ENCODE measurements at places on chromosomes 1 and 21.

DNA sequence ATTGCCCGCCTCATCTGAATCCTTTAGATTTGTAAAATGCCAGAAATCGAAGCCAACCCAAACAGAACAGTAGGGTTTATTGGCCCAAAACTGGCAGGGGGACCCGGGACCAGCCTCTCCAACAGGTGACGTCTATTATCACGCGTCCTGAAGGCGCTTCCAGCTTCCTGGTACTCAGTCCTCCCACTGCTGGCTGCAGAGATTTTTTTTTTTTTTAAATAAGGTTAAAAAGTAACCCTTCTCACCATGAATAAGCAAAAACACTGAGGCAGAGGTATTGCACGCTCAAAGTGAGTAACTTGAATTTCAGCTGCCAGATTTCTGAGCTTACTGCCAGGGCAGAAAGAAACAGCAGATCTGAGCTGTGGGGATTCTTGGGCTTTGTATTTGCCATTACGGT is 54.4 kb upstream of the GCLM start:
- peak; percentile 16 for DNase-seq

GRCh38 chr21:45549626-45550463 is 7.6 kb upstream of the SLC19A1 start:
- no peak for DNase-seq

GRCh38 chr1:50348449-50349241 is 74.6 kb downstream of the DMRTA2 start:
- DNase-seq = peak; percentile 86

DNA sequence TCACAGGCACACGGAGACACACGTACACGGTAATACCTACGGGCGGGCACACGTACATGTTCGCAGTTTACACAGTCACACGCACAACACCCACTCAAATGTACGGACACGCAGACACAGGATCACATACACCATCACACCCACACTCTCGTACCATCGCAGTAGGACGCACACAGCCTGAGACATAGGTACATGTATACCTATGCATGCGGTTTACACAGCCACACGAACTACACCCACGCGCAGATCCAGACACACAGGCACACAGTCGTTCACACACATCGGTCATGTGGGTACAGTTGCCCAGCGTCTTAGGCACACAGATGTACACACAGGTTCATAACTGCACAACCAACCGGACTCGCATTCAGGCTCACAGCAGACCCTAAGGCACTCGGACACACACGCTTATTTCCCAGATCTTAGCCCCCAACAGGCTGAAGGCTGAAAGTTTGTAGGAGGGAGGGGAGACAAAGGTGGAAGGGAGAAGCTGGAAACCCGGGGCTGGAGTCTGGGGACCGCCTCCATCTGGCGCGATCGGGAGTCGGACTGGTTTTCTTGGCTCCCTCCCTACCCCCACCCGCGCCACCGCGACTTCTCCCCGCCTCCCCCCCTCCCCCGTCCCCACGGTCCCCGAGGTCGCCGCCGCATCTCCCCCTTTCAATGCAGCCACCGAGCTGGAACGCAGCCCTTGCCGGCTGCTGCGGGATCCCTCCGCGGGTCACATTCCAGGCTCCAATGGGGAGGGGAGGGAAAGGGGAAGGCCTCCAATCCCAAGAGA is 51.9 kb upstream of the SYNC start:
- peak; percentile 25 for DNase-seq

GRCh38 chr1:213070406-213070805 is 19.4 kb downstream of the RPS6KC1 start:
- DNase-seq = peak; percentile 85

- DNase-seq = peak; percentile 83
These were observed 149.2 kb upstream of the JUN start for GRCh38 chr1:58932859-58933598.

- peak; percentile 78 for DNase-seq
These were observed 41.0 kb upstream of the DR1 start for GRCh38 chr1:93304716-93305138.

- DNase-seq = no peak
These were observed 47.4 kb downstream of the GRIK1 start for GRCh38 chr21:29892379-29892778.

DNA sequence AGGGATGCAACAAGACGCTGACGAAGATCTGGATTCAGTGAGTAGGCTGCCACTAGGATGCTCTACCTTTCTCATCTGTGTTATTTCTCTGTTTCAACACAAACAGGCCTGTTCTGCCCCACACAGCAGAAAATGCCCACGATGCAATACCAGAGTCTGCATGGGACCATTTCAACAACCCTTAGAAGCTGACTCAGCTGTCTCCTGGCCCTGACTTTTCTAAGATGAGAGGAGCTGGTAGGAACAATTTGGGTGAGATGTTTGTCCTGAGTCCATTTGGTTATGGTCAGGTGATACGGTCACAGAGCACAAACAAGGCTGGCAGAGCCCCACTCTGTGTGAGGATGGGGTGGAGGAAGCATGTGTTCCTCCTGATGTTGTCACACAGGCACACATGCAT is 11.5 kb upstream of the SLC2A1 start:
- DNase-seq = no peak

- peak; percentile 42 for DNase-seq
These were observed 499.0 kb downstream of the NUF2 start for GRCh38 chr1:163820766-163821165.

DNA sequence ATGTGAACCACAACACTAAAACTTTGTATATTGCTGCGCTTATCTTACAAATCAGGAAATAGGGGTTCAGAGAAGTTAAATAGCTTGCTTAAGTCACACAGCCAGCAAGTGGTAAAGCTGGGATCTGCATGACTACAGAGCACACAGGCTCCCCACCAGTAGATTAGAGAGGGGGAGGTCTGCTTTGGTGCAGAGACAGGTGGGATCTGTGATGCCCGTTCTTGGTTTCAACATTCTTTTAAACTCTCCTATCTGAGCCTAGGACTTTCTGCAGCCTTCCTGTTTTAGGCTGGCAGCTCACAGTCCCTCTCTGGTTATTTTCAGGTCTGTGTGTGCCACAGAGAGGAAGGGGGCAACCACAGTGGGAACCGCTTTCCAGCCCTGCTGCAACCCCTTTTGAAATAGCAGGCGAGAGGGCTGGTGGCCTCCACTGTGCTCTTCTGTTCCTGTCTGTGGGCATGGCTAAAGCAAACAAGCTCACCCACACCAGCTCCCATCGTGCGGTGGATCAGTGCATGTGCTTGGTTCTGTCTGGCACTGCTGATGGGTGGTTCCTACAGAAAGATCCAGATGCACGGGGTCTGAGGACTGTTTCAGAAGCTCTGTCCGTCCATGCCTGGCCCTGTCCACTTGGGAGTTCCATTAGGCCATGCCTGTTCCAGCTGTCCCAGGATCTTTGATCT is 1.7 kb upstream of the IL6R start:
- DNase-seq = no peak

- no peak for DNase-seq
These were observed 2.4 kb upstream of the PROX1 start for GRCh38 chr1:213985209-213986019.

DNA sequence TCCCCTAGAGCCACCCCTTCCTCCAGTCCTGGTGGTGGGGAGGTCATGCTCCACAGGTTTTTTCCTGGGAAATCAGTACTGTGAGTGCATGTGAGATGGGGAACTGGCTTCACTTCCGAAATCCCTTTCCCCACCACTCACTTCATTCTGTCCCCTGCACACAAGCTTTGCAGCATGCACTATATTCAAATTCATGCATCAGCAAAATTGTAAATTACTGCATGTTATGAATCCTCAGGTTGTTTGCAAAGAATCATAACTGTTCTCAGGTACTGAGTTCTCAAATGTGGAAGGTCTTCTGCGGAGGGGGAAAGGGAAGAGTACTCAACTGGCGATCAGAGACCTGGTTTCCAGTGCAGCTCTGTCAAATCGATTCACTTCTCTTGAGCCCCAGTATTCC is 42.3 kb downstream of the LHX4 start:
- DNase-seq = no peak

DNA sequence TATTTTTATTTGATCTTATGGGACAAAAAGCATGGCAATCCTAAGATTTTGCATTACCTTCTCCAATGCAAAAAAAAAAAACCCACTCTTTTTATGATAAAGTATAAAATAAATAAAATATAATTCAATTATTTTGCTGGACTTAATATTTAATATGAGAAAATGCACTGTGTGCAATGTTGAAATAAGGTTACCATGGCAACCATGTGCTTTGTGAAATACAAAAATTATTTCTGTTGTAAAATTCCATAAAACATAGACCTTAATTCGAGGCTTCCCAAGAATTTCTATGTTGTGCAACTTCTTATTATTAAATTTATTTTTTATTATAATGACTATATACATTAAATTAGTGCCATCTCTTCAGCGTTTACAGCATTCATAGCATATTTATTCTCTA is 989.5 kb downstream of the MRPL39 start:
- no peak for DNase-seq

DNA sequence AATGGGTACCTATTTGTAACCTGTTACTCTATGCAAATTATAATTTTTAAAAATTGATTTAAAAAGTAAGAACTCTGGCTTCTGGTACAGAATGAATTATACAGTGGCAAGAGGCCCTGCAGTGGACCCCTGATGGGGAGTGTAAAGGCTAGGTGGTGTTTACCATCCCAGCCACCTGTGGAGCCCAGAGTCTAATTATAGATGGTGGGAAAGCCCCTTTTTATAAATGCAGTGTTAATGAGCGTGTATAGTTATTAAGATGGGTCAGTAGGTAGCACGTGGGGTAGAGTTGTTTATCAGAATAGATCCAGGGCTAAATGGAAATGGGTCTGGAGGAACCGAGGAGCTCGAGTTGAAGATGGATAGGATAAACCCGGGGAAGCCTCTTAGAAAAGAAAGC is 13.9 kb upstream of the PRELP start:
- DNase-seq = no peak

DNA sequence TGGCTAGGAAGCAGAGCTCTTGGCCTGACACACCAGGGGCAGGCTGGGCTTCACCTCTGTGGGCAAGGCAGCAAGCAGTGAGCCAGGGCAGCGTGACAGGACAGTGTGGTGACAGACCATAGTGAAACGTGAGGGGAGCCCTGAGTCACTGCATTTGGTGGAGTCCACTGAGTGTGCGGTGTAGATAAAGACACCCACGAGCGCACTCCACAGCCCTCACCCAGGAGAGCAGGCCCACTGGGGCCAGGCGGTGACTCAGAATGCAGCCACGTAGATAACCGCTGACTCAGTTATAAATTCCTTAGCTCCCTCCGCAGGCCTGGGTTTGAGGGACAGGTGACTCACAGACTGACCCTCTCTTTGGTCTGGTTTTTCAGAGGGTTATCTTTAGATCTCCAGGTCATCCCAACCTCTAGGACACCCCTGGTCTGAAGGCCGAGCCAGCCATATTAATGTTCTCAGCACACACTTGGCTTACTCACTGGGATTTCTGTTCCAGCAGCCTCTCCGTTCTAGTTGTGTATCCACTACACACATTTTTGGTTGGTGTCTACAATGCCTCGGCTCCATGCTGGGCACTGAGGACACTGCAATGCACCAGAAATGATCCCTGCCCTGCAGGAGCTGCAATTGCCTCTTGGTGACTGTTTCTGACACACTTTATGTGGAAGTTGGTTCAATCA is 90.2 kb upstream of the TSPAN2 start:
- DNase-seq = peak; percentile 98

- no peak for DNase-seq
These were observed 9.3 kb upstream of the ITGB2 start for GRCh38 chr21:44929799-44930542.

DNA sequence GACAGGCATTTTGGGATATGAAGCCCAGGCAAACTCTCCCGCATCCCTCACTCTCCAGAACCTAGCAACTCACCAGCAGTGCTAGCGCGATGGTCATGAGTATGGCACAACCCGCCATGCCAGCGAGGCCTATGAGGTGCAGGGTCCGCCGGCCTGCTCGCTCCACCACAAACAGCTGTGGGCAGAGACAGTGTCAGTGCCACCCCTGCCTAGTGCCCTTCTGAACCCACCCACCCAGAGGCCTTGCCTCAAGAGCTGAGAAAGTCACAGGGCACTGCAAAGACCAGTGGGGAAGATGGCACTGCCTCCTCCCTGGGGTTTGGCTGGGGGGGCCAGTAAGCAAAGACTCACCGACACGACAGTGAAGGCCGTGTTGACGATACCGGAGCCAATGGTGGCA is 29.8 kb downstream of the SLC2A1 start:
- no peak for DNase-seq

DNA sequence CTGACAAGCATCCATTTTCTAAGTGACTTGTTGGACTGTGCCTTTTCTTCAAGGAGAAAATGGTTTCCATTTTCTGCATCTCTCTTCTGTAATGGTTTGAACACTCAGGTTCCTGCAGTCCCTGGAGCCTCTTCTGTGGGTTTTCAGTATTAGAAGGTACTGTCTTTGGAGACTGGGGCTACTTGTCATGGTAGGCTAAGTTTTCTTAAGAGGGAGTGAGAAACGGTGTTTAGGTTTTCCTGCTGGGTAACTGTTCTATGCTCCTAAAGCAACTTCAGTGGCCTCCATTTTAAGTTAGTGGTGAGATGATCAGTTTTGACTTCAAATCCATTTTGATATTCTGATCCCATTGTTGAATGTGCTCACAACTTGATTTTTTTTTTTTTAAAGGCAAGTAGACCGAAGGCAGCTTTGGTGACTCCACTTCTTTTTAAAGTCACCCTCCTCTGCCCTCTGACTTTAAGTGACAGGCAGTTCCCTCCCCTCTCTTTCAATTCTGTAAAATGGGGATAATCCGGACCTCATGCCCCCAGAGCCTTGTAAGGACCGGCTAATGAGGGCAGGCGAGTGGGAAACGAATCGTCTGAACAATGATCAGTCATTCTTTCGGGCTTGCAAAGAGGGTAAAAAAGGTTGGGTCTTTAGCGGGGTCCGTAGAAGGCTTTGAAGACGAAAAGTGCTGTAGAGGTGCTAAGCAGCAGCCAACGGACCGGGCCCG is 1.0 kb upstream of the ARID1A start:
- DNase-seq = no peak

- no peak for DNase-seq
These were observed 59.6 kb downstream of the KCNAB2 start for GRCh38 chr1:6105218-6105679.

- no peak for DNase-seq
These were observed 43.5 kb downstream of the SNX27 start for GRCh38 chr1:151655371-151655770.

GRCh38 chr1:198199105-198199504 is 42.3 kb downstream of the NEK7 start:
- no peak for DNase-seq

DNA sequence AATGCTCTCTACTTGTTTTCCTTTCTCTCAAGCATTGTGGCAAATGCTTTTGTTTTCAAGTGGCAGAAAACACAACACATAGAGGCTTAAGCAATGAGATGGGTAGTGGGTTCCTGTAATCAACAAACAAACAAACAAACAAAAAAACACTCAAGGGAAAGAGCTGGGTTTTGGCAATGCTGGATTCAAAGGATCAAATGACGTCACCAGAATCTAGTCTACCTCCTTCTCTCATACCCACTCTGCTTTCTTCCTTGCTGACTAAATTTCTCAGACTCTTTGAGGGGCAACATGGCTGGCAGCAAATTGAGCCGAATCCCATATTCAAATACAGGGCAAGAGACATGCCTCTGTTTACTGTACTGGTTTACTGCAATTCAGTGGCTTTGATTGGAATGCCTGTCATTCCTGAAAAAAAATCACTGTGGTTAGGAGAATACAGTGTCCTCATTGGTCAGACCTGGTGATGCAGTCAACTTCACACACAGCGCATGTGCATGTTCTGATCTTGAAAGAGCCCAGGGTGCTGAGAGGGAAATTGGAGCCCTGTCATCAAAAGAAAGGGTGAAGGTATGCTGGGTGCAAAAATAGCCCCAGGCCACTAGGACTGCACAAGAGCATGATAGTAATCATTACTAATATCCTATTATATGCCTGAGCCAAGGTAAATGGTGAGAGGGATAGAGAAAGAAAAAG is 356.2 kb downstream of the KCTD3 start:
- DNase-seq = peak; percentile 19

- peak; percentile 4 for DNase-seq
These were observed 227.1 kb downstream of the LRRC7 start for GRCh38 chr1:69794831-69795230.

Measured in fibroblast of mammary gland (primary cell).